Pancreas (tissue), 10 donors: ENCODE measurements at places on chromosomes 1 and 21. TPM values are rescaled to one million over a fixed set of nuclear protein-coding genes. Genes with fewer than 3 reads are reported as not detected.

DNA sequence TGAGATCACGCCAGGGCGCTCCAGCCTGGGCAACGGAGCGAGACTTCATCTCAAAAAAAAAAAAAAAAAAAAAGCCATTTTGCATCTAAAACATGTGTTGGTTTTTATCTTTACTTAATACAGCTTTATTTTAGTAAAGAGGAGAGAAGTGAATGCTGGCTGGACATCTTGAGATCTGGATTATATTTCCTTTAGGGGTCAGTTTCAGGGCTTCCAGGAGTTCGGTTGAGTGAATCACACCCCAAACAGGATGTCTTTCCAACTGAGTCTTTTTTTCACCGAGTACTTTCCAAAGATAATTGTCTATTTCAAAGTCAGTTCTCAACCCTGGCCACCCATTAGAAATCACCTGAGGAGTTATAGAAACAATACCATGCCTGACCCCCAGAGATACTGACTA lies 16.6 kb upstream of the IPP start:
- DNase-seq: no peak

The KIRREL1 gene
- total RNA-seq: 13.0 TPM

GRCh38 chr1:10033359-10033845 lies 644 bp downstream of the UBE4B start:
- no peak for DNase-seq

- no peak for DNase-seq
These were observed 197.4 kb downstream of the HS2ST1 start for GRCh38 chr1:87111659-87112371.

GRCh38 chr1:203177470-203178039 lies 1.9 kb upstream of the MYBPH start:
- no peak for DNase-seq
